ENCODE measurements at places on chromosomes 5 and 9.
A peak's percentile ranks its signal among the peaks of the same experiment; 100 is the strongest.

- DNase-seq = no peak
Measured at GRCh38 chr5:125032286-125032685, 285.8 kb upstream of the ZNF608 start.

DNA sequence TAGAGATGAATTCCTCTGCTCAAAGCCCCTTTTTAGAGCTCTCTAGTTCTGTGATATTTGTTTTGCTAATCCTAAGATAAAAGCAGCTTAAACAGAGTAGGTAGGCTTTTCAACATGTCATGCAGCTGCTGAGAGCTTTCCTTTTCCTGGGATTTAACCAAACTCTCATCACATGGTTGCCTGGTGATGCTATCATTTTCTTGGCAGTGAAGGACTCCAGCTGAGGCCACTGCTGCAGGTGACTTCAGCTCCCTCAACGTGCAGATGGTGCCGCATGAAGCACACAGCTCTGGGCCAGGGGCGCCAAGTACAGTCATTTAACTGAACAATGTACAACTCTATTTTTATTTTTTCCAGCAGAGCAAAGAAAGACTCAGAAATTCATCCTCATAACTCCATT lies 42.2 kb downstream of the SECISBP2 start:
- peak; percentile 39 for DNase-seq

GRCh38 chr9:106032978-106033377 lies 338.6 kb downstream of the TMEM38B start:
- no peak for DNase-seq

- DNase-seq = no peak
Measured at GRCh38 chr9:4146293-4146692, 153.6 kb downstream of the GLIS3 start.

DNA sequence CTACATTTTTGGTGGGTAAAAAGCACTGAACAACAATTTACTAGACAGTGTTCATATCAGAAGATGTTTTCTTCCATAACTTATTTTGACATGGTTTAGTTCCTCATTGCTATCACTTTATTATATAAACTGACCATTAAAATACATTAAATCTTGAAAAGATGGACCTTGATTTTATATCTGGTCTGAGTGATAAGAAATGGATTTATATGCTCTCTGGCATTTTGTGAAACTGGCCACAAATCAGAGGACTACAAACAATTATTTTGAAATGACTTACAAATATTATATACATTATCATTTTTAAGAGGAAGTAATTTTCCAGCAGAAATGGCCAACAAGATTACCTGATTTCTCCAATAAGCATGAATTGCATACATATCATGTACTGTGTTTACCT lies 23.6 kb upstream of the TRIM36 start:
- DNase-seq = no peak

Measured in NCI-H1694 (cell line).